ENCODE measurements at places on chromosomes 11 and 22.

DNA sequence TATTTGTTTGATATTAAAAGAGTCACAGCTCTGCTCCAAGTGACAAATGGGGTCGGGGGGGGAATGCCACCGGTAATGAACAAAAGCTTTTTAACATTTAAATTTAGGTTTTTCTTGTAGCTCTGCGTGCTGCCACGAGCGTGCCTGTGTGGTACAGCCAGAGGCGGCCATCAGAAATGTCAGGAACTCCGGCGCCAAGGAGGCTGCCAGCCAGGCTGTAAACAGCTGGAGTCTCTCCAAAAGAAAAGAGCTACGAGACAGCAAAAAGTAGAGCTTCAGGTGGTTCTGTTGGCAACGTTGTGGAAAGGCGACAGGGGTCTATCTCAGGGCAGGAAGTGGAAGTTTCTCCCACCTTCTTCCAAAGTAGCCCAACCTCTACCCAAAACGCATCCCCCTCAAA, 532.8 kb downstream of the OPCML start:
- DNase-seq = no peak

DNA sequence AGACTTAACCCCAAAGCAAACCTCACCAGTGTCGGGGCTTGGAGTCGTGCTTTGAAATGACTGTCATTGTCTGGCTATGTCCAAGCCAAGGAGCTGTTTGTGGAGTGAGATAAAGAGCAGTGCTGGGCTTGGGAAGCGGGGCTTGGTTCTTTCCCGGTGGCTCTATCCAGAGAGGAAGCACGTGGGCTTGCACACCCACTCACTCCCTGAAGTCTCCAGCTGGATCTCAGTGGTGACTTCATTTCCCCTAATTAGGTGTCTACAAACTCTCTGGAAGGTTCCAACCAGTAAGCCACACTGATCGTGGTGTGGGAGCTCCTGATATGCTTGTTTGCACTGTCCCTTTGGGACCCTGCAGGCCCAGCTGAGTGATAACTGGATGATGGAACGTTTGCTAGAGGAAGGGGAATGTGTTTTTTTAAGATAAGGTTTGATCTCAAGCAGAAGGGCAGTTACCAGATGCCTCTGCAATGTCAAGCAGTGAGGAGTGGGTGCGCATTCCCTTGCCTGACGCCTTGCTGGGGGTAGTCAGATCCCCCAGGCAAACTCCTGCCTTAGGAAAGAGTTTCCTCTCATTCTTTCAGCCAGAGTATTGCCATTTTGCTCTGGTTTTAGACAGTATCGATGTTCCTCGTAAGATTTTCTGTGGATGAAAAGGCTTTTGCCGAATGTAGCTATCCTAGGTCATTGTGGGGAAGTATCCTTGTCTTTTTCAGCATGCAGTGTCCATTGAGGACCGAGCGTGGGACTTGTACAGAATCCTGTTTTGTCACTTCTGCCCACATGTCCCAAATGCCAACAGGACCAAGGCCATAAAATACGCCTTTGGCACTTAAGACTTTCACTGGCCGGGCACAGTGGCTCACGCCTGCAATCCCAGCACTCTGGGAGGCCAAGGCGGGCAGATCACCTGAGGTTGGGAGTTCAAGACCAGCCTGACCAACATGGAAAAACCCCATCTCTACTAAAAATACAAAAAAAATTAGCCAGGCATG, 90.9 kb downstream of the MICAL2 start:
- DNase-seq = peak; percentile 99

DNA sequence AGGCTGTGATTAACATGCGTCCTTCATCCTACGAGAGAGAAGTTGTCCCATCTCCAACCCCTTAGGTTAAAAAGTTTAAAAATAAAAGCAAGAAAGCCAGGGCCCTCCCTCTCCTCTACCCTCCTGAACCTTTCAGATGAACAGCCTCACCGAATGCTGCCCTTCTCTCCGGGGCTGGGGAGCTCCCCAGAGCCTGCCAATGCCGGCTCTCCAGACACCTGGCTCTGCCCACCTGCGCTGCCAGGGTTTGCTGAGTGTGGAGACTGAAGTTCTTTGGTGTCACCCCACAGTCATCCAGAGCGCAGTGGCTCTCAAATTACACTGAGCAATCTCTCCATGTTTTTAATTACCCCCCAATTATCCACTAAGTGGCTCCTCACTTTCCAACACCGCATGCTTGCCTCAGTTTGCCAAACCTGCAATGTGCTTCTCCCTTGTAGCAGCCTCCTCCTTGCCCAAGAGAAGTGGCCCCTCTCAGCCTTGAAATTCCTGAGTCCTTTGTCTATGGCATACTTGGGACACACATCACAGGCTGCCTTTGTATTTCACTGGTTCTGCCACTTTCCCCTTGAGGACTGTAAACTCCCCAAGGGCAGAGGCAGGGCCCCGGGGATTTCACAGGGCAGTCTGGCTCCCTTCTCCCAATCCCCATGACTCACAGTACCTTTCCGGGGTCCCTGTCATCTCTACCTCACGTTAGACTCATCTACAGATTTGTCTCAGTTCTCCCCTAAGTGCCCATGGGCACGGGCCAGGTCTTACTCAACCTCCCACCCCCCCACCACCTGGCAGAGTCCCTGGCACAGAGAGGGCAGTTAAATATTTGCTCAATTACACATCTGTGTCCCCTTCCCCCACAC, 2.0 kb downstream of the MYH9 start:
- no peak for DNase-seq

GRCh38 chr22:44646141-44646540, 55.9 kb upstream of the PRR5 start:
- DNase-seq = no peak

DNA sequence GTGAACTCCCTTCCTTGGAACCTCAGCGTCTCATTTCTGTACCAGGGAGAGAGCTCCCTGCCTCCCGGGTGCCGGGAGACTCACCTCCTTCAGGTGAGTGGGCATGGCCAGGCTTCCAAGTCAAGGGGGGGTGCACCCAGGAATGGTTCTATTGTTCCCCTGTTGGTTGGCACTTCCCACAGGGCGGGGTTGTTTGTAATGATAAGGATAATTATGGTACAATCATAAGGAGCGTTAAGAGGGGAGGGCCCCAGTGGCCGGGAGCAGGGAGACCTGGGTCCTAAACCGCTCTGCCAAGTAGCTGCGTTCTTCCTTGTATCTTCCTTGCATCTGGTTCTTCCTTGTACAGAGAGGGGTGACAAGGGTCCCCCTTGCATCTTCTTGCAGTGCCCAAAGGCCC, 79.1 kb downstream of the LRRC32 start:
- DNase-seq = no peak

- DNase-seq = no peak
Observed at GRCh38 chr11:783581-784015, 6.3 kb downstream of the CEND1 start.

- DNase-seq = peak; percentile 42
Observed at GRCh38 chr11:117144477-117145392, 648 bp downstream of the PAFAH1B2 start.

GRCh38 chr22:23473901-23474300, 106.2 kb downstream of the IGLL1 start:
- DNase-seq = no peak

GRCh38 chr11:103486604-103487003, 377.4 kb downstream of the DYNC2H1 start:
- DNase-seq = no peak

Data from non-pigmented ciliary epithelial cell (primary cell).